ENCODE measurements at places on chromosomes 3 and 15.

GRCh38 chr3:127207727-127208482, 15.0 kb downstream of the PRR23E start:
- no peak for DNase-seq

- DNase-seq = peak; percentile 40
Observed at GRCh38 chr15:97867870-97868269, 92.6 kb upstream of the ARRDC4 start.

- DNase-seq = no peak
Observed at GRCh38 chr3:67458408-67458807, 196.0 kb downstream of the SUCLG2 start.

DNA sequence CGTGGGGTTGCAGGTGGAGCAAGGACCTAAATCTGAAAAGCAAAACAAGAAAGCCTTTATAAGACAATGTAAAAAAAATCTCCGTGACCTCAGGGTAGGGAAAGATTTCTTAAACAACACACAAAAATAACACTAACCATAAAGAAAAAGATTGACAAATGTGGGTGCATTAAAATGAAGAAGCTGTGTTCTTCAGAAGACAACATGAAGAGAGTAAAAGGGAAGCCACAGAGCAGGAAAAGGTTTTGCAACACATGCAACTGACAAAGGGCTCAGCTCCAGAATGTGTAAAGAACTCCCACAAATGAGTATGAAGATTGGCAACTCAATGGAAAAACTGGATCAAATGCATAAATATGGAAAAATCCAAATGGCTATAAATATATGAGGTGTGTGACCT, 74.2 kb downstream of the MAGEF1 start:
- no peak for DNase-seq

GRCh38 chr3:33103034-33103433, 6.1 kb upstream of the GLB1 start:
- no peak for DNase-seq

GRCh38 chr3:117016378-117016777, 306.8 kb downstream of the TUSC7 start:
- no peak for DNase-seq

DNA sequence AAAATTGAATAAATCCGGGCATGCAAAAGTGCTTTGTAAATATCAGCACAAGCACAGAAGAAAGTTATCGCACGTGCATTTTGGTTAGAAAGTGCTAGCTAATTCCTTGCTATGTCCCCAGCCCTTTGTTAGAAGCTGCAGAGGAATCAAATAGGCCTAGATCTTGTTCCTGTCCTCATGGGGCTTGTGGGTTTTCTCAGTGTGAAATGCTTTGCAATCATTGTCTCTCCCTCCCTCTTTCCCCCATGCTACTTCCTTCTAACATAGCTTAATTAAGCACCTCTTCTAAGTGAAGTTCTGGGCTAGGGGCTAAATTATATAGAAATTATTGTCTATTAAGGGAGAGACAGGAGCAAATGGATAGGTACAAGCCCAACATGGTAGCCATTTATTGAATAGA, 271.7 kb downstream of the RPLP1 start:
- no peak for DNase-seq

GRCh38 chr3:7508821-7509220, 647.9 kb downstream of the GRM7 start:
- no peak for DNase-seq

GRCh38 chr3:81302045-81302444, 459.4 kb downstream of the GBE1 start:
- DNase-seq = no peak

Measured in Right ventricle myocardium superior (tissue), 1 donor.